Fibroblast of skin of left biceps (primary cell): ENCODE measurements at places on chromosomes 2 and 18.
A peak's percentile ranks its signal among the peaks of the same experiment; 100 is the strongest.

DNA sequence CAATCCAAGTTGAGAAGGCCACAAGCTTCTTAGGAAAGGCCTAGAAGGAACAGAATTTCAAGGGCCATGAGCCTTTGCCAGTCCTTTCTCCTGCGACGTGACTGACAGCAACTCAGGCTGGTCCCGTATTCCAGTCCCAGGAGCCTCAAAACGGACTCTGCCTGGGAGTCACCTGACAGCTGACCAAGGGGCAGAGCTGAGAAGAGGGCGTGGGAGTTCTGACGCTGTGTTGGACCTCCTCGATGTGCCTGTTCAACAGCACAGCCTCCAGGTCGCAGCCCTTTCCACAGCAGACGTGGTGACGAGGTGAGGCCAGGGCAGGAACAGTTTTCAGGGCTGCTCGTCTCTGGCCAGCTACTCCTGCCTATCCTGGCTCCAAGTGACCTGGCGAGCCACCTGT is 37.6 kb downstream of the CENPO start:
- DNase-seq, result no peak

DNA sequence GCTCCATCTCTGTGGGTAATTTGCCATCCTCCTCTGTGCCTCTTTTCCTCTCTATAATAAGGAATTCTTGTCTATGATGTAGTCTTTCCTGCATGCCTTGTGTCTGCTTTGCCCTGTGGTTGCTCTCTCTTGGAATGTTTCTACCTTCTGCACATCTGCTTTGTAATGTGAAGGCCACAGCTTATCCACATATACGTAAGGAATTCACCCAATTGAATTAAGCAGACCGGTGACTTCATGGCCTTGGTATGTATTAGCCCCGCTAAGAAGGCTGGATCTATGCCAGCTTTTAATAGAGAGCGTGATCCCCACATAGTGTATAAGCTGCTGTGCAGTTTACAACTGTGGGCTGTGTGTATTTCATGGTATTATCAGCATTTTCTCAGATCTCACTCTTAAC is 274.7 kb downstream of the RNF144A start:
- DNase-seq, result peak; percentile 99

GRCh38 chr2:10774394-10774793 is 38.2 kb downstream of the PDIA6 start:
- no peak for DNase-seq

GRCh38 chr2:3692375-3692774 is 11.0 kb upstream of the DCDC2C start:
- DNase-seq, result no peak

DNA sequence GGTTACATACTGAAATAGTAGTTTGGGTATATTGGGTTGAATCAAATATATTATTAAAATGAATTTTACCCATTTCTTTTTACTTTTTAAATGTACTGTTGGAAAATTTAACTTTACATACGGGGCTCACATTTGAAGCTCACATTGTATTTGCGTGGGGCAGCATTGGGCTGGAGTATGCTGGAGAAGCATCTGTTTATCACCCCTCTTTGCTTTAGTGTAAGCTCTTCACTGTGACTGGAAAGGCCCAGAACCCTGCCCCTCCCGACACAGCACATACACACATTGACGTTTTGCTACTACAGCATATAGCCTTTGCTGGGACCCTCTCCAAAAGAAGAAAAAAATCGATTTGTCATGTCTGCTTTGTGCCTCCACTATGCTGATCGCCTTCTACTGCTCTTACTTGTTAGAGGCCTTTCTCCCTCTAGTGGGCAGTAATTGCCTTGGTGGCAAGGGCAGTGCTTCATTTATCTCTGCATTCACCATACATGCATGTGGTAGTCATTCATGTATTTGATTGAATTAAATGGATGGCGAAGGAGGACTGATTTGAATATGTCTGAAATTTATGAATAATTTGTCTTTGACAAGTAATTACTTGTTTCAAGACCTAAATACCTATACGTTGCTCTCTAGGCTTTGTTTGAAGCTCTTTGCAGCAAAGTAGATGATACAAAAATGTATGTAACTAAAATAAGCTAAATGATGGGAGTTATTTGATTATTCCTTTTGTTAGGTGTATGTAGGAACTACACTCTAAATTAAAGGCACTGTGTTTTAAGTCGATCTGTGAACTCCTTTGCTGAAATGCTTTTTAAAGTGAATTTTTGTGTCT is 37.4 kb downstream of the VAPA start:
- peak; percentile 28 for DNase-seq

DNA sequence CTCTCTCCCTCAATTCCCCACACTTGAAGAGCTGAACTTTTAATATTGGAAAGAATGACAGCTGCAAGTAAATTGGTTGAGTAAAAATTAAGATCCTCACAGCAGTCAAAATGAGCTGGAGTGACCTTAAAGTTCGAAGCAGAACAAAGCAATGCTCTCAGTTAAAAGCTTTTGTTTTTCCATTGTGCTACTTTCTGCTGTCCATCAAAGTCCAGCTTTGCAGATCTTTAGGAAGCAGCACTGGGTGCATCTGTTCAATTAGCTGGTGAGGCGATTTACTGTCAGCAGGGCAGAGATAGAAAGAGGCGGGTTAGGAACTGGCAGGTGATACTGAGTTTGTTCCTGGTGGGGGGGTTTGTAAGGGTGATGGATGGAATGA is 834.8 kb downstream of the CPS1 start:
- DNase-seq, result no peak

- no peak for DNase-seq
These were observed 119.1 kb upstream of the NCK2 start for GRCh38 chr2:105625632-105626031.
